ENCODE measurements at places on chromosomes 3 and 15.

DNA sequence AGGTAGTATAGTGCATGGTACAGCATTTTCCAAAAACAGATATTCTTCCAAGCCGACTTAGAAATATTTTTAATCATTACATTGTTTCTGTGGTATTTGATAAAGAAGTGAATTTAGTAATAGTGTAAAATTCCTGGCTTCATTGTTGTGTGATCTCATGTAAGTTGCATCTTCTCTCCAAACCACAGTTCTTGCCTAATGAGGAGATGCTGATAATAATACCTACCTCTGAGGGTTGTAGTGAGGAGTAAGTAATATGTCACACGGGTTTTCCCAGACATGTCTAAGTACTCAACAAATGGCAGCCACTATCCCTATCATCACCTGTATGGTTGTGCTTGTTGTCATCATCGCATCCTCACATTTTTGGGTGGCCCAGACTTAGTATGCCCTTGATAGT lies 167.3 kb downstream of the SLCO3A1 start:
- DNase-seq = no peak

GRCh38 chr3:8200996-8201395 lies 300.6 kb upstream of the LMCD1 start:
- DNase-seq = no peak

DNA sequence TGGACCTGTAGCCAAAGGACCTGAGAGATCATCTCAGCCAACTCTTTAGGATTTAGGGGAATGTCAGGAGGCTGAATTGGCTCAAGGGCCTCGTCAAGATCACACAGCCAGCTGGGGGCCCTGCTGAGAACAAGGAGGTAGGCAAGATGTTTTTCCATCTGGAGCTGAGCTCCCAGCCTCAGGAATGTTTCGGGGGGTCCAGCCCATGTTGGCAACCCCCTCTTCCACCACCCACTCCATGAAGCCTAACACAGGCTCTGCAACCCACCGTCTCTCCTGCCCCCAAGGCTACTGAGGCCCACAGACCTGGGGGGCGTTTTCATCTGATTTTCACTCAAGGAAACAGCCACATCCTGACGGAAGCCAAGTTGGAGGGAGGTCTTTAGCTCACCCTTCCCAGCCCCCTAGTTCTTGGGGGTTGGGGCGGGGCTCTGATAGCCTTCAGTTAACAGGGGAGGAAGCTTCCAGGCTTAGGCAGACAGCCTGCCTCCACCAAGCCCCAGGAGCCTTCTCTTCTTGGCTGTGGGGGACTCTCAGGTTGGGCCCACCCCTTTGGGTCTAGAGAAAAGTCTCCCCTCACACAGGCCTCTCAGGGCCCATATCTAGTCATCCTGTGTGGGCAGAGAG lies 48.8 kb downstream of the EPHB3 start:
- DNase-seq = no peak

DNA sequence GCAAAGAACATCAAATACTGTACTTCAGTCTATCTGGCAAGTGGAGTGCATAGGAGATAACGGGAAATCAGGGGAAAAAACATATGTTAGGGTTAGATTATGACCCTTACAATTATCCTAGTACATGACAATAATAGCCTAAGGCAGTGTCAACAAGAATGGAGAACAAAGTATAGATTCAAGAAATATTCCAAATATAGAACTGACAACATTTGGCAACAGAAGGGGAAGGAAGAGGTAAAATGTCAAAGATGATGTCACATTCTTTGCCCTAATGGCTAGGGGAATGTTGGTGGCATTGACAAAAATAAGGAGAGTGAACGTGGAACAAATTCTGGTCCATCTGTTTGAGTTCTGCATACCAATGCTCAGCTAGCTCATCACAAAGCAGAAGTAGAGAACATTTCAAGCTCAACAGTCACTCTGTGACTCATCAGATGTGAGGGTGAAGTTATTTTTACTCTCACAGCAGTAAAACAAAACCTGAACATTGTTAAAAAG lies 15.5 kb upstream of the ATP8B4 start:
- DNase-seq = no peak

- no peak for DNase-seq
Observed at GRCh38 chr15:42879443-42879842, 41.1 kb downstream of the TTBK2 start.

- DNase-seq = no peak
Observed at GRCh38 chr3:157542711-157543500, 39.7 kb upstream of the VEPH1 start.

- no peak for DNase-seq
Observed at GRCh38 chr15:66164788-66165187, 88.8 kb downstream of the MEGF11 start.

DNA sequence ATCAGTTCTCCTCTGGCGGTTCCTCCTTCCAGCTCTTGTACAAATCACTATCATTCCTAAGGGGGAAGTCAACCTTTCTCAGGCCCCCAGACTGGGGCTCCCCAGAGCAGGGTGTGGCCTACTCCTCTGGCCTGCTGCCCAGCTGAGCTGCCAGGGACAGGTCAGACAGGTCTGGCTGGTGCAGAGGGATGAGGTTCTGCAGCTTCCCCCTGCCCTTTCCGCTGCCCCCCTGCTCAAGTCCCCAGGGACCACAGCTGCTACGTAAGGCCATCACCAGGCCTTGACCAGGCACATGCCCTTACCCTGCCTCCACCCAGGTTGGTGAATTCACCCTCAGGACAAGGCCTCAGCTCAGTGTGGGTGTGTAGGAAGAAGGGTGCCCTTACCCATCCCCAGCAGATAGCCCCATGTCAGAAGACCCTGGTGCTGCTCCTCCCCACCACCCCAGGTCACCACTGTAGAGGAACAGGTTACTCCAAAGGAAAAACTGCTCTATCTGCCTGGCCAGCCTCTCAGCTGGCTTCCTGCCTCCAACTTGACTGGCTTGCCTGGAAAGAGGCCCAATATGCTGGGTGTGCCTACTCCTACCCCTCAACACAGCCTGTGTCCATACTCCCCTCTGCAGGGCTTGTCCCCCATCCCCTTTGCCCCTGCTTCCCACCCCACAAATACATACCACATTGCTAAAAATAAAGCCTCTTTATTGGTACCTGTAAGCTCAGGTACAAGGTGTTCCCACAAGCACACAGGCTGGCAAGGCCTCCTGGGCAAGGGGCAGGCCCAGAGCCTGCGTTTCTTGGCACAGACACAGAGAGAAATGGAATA lies 12.0 kb downstream of the CSRNP1 start:
- no peak for DNase-seq

GRCh38 chr3:167605871-167606270 lies 47.9 kb downstream of the WDR49 start:
- DNase-seq = no peak

GRCh38 chr15:28002867-28003266 lies 96.2 kb downstream of the OCA2 start:
- no peak for DNase-seq

GRCh38 chr15:34753236-34753894 lies 1.4 kb downstream of the GJD2 start:
- no peak for DNase-seq

DNA sequence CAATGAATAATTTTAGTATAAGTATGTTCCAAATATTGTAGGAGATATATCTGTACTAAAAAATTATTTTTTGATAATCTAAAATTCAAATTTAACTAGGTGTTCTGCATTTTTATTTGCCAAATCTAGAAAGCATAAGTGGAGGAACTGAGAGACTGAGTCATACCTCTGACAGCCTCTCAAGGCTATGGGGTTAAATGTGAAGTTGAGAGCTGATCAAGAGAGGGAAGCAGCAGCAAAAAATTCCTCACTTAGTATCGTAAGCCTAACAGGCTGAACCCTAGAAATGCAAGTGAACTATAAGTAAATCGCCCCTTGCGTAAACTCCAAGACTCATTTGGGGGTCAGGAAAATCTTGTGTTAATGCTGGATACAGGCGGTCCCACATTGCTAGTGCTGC lies 12.8 kb upstream of the TOPAZ1 start:
- no peak for DNase-seq

DNA sequence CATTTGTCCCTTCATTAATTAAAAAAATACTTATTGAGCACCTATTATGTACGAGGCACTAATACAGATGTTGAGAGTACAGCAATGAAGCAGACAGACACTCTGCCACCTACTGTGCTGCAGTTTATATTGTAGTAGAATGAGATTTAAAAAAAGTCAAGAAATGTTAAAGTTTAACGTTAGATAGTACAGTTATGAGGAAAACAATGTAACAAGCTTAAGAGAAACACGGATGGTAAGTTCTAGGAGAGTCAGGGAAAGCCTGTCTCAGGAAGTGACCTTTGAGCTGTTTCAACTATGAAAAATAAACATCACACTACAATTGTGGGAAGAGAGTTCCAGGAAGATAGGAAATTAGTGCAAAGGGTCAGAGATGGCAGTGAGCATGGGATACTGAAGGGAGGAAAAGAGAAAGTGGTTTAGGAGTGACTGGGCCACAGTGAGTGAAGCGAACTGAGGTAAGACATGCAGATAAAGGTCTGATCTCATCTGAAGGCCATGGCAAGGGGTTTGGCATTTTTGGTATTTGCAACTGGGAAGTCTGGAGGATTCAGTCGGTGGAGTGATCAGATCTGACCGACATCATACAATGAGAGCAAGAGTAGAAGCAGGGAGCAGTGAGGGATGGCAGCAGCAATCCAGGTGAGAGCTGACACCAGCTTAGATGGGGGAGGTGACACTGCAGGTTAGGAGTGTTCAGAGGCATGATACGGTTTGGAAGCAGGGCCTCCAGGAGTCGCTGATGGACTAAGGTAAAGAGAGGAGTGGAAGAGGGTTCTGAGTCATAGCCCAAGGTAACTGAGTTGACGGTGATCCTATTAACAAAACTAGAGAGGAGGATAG lies 28.5 kb downstream of the PLSCR4 start:
- no peak for DNase-seq

GRCh38 chr3:197088370-197088769 lies 58.8 kb upstream of the MELTF start:
- DNase-seq = no peak

- no peak for DNase-seq
Observed at GRCh38 chr15:34942363-34942762, 27.2 kb downstream of the AQR start.

DNA sequence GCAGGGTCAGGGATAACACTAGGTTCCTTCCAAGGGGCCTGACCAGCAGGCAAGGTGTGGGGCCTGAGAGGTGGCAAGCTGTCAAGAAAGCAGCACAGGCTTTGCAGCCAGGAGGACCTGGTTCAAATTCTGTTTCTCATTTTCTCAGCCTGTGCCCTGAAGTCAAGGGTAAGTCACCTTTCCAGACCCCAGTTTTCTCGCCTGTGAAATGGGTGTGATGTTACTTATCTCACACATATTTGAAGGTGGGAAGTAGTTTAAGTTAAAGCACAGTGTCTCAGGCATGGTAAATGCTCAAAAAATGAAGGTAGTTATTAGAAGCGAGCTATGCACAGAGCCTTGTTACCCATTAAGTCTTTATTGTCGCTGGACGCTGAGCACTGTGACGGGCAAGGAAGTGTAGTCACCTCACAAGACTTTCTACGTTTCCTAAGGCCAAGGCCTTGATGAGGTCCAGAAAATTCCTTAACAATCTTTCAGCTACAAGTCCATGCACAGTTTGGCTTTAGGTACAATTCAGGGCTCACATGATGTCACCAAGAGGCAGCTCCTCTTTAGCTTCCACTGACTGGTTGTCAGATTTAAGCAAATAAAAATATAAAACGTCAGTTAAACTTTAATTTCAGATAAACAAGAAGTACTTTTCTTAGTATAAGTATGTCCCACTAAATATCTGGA lies 522.6 kb upstream of the PROK2 start:
- DNase-seq = no peak

GRCh38 chr3:12486916-12487315 lies 2.6 kb downstream of the TSEN2 start:
- no peak for DNase-seq

DNA sequence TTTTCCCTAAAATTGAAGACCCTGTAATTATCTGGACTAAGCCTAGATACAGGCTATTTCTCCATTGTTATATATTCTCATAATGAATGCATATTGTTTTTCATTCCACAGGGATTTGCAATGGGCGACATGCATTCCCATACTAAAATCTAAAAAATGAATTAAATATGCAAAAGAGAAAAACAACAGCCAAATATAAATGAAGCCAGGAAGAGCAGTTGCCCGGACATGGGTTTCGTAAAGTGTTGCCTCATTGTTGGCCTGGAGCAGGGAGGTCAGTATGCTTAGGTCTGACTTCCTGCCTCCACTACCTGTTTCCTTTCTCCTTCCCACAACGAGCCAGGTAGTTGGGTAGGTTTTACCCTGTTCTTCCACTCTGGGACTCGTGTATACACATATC lies 27.1 kb upstream of the SLCO3A1 start:
- DNase-seq = no peak

- DNase-seq = no peak
Observed at GRCh38 chr3:124033360-124034015, 41.6 kb upstream of the ROPN1 start.

DNA sequence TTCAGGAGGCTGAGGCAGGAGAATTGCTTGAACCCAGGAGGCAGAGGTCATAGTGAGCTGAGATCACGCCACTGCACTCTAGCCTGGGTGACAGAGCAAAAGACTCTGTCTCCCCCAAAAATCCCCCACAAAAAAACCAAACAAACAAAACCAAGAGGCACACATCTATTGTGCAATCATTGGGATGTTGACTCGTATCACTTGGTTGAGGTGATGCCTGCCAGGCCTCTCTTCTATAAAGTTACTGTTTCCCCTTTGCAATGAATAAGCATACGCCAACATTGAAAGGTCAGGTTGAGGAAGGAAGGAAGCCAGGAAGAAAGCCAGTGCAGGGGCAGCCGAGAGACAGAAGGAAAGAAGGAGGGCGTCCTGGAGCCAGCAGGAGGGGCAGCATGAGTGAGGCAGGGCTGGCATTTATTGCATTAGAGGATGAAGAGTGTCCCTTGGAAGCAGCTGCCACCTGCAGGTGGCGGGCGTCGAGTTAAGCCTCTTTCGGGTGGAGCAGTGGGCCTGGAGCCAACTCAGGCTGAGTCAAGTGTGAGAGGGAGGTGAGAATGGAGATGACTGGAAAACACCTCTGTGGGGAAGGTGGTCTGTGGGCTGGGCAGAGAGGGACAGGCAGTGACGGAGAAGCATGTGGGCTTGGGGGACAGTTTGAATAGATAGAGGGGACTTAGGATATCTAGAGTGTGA lies 8.3 kb upstream of the CSPG4 start:
- DNase-seq = no peak

DNA sequence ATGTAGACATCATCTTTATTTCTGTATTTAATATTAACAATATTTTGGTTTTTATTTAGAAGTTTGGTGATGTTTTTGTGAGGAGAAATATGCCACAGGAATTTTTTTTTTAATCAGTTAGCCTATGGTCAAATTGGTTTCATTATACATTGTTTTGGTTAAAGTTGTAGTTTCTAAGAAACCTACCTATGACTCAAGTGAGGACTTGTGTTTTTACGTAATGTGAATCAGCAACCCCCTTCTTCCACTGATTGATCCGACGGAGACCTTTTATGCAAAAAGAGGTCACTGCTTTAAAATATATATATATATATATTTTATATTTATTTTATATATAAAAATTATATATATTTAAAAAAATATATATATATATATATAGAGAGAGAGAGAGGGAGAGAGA lies 698.1 kb downstream of the FHIT start:
- no peak for DNase-seq

GRCh38 chr15:61748529-61748928 lies 311.7 kb downstream of the VPS13C start:
- no peak for DNase-seq

GRCh38 chr3:184380185-184380626 lies 352 bp downstream of the CHRD start:
- DNase-seq = no peak

- DNase-seq = no peak
Observed at GRCh38 chr3:75768303-75769017, 16.9 kb downstream of the ZNF717 start.

All from activated gamma-delta T cell (primary cell).